Left renal cortex interstitium (tissue), 4 donors: ENCODE measurements at places on chromosomes 12 and 14. TPM values are rescaled to one million over a fixed set of nuclear protein-coding genes. Genes with fewer than 3 reads are reported as not detected.

The DPPA3 gene
- not detected for polyA plus RNA-seq

The ERBB3 gene
- polyA plus RNA-seq, result 57.6 TPM

The RAD51B gene
- 13.2 TPM for polyA plus RNA-seq

The DTX1 gene
- 16.4 TPM for polyA plus RNA-seq

The SLC5A8 gene
- 30.7 TPM for polyA plus RNA-seq

The TMEM233 gene
- polyA plus RNA-seq, result 1.7 TPM

The TMEM119 gene
- polyA plus RNA-seq, result 34.2 TPM
